Foreskin keratinocyte (primary cell): ENCODE measurements at places on chromosomes 4 and X.

GRCh38 chrX:30864383-30864785 is 24.7 kb downstream of the TAB3 start:
- no peak for DNase-seq

DNA sequence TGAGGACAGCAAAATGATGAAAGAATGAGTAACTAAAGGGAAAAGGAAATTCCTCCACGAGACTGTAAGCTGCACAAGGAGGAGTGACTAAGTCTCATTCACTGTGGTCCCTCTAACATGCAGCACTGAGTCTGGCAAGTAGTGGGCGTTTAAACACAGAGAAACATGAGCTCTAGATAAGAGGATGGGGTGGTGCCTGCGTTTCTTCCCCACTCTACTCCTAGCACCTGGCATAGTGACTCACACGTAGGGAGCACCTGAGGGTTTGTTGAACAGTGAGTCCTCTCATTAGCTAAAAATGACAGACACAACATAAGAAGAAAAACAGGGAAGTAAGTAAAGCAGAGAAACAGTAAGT is 105.8 kb upstream of the CBR4 start:
- DNase-seq, result peak; percentile 100

GRCh38 chrX:112672788-112673560 is 6.8 kb downstream of the LHFPL1 start:
- DNase-seq, result no peak

GRCh38 chrX:155259752-155260151 is 4.5 kb downstream of the RAB39B start:
- no peak for DNase-seq

GRCh38 chr4:82747686-82748575 is 50.7 kb downstream of the SCD5 start:
- DNase-seq, result peak; percentile 42

DNA sequence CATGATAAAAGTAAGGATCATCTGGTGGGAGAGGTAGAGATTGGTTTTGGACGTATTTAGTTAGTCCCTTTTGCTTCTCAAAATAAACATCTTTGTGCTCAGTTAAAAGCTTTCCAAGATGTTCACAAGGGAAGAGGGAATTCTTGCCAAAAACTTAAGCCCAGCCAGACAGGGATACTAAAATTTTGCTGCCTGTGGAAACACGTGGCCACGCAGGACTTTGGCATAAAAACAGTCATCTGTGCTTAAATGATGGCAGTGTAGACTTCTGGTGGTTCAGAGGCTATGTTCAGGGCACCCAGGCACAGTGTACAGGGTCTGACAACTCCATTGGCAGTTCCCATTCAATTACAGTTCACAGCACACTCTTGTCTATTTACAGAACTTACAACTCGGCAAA is 93.2 kb upstream of the JADE1 start:
- DNase-seq, result no peak

DNA sequence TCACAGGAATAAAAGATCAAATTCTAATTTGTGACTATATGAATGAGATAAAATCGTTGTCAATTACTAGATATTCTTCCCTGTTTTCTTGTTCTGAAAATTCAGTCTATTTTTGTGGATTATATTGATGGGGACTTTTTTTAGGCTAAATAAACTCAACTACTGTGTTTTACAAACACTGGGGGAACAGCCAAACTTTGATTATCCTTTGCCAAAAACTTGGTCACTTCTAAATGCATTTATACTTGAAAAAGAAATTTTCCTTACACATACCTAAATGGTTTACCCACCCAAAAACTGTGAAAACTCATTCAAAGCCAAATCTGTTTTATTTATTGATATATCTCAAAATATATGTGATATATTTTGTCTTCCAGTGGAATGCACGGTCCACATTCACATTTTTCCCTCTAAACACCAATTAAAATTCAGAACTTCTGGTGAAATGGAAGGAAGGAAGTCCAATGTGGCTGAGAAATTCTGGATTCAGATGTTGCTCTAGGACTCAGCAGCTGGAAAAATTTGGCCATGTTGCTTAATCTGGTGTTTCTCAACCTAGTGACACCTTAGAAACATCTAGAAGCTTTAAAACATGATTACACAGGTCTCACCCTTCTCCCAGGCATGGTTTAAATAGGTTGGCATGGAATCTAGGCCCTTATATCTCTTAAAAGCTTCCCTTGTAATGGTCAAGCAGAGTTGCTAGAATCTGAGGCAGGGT is 28.6 kb upstream of the ARHGAP24 start:
- DNase-seq, result no peak

DNA sequence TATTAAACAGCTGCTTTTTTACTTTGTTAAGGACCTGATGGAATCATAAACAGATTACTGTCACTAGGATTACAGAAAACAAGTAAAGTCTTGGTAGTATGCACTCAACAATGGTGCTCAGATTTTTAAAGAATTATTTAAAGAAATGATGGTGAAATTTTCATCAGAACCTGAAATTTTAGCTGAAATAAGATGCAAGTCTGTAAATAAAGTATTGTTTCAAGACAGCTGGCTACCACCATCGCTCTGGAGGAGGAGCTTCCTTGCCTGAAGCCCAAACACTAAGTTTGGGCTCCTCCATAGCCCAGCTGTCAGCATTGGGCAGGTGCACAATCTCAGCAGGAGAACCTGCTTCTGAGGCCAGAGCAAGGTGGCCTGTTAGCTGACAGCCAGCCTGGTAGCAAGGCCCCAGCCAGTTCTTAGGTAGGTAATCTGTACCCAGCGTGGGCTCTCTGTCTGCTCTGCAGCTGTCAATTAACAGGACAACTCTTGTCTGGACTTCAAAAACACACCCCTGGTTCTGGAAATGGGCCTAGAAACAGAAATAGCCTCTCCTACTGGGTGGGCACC is 4.6 kb downstream of the GAB1 start:
- DNase-seq, result no peak

- DNase-seq, result no peak
Observed at GRCh38 chr4:157576671-157577217, 356.2 kb downstream of the GRIA2 start.

GRCh38 chr4:123568936-123569335 is 172.3 kb downstream of the SPRY1 start:
- no peak for DNase-seq

DNA sequence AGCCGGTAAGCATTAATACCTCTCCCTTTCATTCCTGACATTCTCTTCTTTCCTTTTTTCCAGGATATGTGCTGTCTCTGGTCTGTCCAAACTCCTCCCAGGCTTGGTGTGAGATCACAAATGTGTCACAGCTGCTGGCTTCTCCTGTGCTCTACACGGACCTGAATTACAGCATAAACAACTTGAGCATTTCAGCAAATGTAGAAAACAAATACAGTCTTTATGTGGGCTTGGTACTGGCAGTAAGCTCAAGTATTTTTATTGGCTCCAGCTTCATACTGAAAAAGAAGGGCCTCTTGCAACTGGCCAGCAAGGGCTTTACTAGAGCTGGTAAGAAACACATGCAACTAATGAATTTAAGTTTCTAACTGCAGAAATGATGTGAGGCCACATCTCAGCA is 8.4 kb downstream of the NIPAL1 start:
- DNase-seq, result no peak

- DNase-seq, result no peak
Observed at GRCh38 chrX:39157796-39158195, 356.5 kb downstream of the MID1IP1 start.

GRCh38 chr4:139794158-139794954 is 128.7 kb downstream of the MGST2 start:
- DNase-seq, result no peak

- DNase-seq, result peak; percentile 4
Observed at GRCh38 chr4:170990989-170991589, 822.1 kb upstream of the GALNTL6 start.

DNA sequence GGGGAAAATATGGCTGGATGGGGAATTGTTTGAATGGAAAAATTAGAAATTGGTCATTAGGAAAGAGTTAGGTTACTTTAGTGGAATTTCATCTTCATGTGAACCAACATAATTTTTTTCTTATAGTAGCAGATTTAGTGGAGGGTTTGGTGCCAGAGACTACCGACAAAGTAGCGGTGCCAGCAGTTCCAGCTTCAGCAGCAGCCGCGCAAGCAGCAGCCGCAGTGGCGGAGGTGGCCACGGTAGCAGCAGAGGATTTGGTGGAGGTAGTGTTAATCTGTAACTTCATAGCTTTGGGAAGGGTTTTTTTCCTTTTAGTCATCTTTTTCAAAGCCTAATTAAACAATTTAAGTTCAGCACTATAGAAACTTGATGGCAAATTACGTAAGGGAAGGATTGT is 13.2 kb downstream of the DDX3X start:
- no peak for DNase-seq

DNA sequence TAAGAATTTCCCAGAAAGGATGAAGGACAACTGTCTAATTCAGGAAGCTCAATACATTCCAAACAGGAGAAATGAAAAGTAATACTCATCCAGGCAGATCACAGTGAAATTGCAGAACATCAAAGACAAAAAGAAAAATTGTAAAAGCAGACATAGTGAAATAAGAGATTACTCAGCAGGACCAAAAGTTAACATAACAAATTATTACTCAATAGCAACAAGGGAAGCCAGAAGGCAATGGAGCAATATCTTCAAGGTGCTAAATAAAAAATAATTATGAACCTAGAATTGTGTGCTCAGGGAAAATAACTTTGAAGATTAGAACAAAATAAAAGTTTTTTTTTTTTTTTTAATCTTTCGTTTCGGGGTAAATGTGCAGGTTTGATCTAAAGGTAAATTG is 30.5 kb upstream of the ENPP6 start:
- DNase-seq, result no peak

DNA sequence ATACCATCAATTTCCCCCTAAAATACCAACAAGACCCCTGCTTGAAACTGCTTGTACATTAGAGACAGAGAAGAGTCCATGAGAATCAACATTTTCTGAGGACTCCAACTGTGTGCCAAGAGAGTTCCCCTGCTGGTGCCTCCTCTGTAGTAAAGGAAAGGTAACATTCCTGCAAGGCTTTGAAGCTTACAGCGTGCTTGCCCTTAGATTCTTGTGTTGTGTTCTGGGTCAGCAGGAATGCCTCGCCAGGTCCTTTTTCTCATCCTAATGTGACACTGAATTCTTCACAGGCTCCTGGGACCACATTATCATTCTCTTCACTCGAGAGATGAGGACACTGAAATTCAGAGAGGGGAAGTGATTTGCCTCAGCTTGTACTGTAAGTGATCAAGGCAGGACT is 9.7 kb upstream of the EOLA2 start:
- DNase-seq, result no peak

DNA sequence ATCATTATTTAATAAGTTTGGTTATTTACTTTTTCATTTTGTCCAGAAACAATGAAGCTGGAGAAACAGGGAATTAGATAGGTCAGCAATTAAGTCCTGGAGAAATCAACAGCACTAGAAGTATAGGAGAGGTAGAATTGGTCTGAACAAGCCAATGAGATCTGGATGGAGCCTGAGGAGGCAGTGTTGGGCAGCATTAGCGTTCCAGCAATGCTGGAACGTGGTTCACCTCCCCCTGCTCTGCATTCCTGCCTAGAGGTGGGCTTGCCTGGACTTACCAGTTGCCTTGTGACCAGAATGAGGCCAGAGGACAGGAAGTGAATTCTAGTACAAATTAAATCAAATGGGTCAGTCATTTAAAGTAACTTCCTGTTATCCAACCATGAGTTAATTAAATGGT is 4.6 kb downstream of the RASSF6 start:
- DNase-seq, result peak; percentile 49

- DNase-seq, result no peak
Observed at GRCh38 chr4:123623611-123624010, 227.0 kb downstream of the SPRY1 start.

DNA sequence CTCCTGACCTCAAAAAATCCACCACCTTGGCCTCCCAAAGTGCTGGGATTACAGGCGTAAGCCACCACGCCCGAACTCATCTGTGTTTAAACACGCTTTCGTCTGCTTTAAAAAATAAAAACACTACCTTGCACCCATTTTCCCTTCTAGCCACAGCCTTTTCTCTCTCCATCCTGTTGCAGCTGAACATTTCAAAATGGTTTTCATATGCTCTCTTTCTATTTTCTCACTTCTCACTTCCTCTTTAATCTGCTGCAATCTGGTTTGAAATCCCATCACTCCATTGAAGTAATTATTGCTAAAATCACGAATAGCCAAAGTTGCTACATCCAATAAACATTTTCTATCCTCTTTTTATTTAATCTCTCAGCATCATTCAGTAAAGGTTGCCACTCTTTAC is 70.0 kb downstream of the DCHS2 start:
- DNase-seq, result no peak

GRCh38 chr4:54423066-54423465 is 194.0 kb downstream of the PDGFRA start:
- DNase-seq, result peak; percentile 69

GRCh38 chr4:169106696-169107229 is 96.7 kb upstream of the CBR4 start:
- DNase-seq, result peak; percentile 18

DNA sequence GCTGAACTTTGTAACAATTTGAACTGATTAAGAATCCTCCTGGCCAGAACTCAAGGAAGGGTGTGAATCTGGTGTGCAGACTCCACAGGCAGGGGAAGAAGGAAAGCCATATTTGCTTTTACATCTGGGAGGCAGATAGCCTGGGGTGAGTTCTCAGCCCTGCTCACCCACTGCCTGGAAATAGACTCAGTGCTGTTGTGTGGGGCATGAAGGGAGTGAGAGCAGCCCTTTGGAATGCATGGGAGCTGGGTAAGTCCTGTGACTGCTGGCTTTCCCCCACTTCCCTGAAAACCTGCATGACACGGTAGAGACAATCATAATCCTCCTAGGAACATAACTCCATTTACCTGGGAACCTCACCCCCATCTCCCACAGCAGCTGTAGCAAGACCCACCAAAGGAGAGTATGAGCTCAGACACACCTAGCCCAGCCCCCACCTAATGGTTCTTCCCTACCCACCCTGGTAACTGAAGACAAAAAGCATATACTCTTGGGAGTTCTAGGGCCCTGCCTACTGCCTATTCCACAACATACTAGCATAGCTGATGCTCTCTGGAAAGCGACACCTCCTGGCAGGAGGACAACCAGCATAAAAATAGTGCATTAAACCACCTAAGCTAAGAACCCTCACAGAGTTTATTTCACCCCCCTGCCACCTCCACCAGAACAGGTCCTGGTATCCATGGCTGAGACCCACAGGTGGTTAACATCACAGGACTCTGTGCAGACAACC is 59.3 kb upstream of the UBQLN2 start:
- DNase-seq, result peak; percentile 89

GRCh38 chr4:142567620-142568451 is 278.3 kb downstream of the INPP4B start:
- DNase-seq, result no peak

GRCh38 chr4:89316931-89317366 is 9.3 kb upstream of the GPRIN3 start:
- DNase-seq, result peak; percentile 12
